NCI-H187 treated with DMSO at 0.1 percent for 48 hours (cell line): ENCODE measurements at places on chromosomes 6 and 20.

DNA sequence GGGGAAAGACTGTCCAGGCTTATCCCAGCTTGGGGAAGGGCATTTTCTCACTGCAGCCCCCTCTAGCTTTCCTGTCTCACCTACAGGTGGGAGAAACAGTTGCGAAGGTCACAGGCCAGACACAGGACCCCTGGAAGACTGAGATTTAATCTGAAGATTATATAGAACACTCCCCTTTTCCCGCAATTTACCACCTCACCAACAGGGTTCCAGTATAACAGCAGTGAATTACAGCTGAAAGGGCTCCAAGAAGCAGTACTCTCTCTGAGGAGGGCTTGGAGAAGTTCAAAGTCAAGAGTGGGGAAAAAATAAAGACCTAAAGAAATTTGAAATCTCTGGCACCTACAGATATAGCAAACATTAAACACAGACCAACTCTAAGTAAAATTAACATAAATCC, 111.9 kb downstream of the ANKRD60 start:
- DNase-seq, result no peak

- no peak for DNase-seq
Measured at GRCh38 chr20:4507288-4507719, 214.4 kb upstream of the PRND start.

- no peak for DNase-seq
Measured at GRCh38 chr6:166725571-166725970, 98.5 kb upstream of the RPS6KA2 start.

DNA sequence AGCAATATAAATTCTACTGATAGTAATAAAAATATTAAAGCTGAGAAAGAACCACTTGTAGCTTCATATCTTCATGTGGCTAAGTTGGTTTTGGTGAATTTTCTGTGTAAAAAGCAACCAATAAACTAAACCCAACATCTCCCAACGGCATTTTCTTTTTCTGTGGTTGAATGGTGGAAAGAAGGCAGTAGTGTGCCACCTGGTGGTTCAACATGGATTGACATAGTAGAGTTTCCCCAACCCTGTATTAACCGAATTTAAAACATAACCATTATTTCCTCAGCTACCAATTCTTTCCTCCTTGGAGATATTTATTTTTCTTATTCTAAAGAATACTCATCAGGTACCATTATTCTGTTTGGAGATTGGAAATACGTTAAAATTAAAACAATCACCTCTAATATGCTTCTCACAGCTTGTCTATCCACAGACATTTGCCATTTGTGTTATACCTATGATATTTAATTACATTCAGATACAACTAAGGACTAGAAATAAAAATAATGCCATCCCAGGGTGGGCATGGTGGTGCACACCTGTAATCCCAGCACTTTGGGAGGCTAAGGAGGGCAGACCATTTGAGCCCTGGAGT, 117.1 kb upstream of the EEF1E1 start:
- DNase-seq, result no peak

GRCh38 chr6:169787797-169788196, 36.4 kb downstream of the ERMARD start:
- DNase-seq, result no peak

DNA sequence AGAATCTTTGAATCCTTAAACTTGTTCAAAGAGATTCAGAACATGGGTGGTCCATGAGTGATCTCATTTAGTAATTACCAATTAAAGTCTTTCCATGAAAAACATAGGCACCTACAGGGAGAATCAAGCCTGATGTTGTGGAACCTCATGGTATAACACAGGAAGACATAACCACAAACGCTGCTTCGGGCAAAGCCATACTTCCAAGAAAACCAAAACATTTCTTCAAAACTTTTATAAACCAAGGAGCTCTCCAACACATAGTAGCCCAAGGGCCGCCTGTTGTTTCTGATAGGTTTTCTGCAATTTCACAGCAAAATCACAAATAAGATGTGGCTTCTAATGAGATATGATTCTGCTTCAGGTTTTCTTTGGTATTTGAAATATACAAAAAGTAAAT, 2.5 kb downstream of the CHD6 start:
- no peak for DNase-seq

GRCh38 chr6:146634022-146634421, 35.2 kb downstream of the ADGB start:
- no peak for DNase-seq
